ENCODE measurements at places on chromosomes 12 and 14. TPM values are rescaled to one million over a fixed set of nuclear protein-coding genes. Genes with fewer than 3 reads are reported as not detected.
A peak's percentile ranks its signal among the peaks of the same experiment; 100 is the strongest.

DNA sequence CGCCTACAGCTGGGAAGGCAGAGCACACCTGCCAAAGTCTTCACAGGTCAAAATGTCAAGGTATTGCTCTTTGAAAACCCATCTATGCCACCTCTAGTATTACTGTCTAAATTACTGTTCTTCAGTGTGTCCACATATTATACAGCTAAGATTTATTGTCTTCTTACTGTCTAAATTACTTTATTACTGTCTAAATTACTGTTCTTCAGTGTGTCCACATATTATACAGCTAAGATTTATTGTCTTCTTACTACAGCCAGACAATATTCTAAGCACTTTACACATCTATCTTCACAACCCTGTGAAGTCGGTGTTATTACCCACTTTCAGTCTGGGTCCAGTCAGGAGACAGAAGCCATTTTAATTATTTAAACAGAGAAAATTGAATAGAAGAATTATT lies 173.9 kb downstream of the MYRFL start:
- no peaks in the 10 kb centered on the region for H3K36me3 ChIP-seq
- no peaks in the 10 kb centered on the region for H3K27me3 ChIP-seq
- no peak overlapping the region for H3K4me3 ChIP-seq
- no peak overlapping the region for H3K27ac ChIP-seq

DNA sequence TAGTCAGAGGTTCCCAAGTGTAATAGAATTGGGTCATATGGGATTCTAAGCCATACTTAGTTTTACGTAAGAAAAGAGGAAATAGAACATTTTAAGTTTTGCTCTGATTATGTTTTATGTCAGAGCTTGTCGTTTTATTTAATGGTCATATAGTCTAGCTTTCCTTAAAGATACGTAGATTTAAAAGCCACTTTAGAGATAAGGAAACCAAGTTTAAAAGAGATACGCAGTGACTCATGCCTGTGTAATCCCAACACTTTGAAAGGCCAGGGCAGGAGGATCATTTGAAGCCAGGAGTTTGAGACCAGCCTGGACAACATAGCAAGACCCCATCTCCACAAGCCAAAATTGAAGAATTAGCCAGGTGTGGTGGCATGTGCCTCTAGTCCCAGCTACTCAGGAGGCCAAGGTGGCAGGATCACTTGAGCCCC lies 19.5 kb downstream of the MAPK1IP1L start:
- H3K27ac ChIP-seq, result peak overlapping the region; percentile 34
- no peak for DNase-seq
- H3K4me1 ChIP-seq, result peaks cover 30% of the 10 kb centered on the region
- H3K27me3 ChIP-seq, result no peaks in the 10 kb centered on the region

DNA sequence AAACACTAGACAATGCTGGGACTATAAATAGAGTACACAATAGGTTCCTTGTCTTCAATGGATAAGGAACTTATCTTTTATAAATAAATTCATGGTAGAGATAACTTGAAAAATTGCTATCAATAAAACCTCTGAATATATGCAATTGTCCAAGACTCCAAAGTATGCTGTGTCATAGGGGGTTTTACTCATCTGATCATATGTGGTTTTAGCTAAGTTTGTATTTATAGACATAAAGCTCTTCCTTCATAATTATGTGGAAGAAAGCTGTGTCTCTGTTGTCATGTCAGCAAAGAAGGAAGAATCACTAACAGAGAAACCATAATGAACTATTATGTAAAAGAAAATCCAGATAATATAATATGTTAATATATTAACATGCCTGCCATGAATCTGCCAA lies 111.5 kb upstream of the ATXN7L3B start:
- H3K27me3 ChIP-seq, result no peaks in the 10 kb centered on the region
- no peak overlapping the region for H3K27ac ChIP-seq
- no peaks in the 10 kb centered on the region for H3K4me1 ChIP-seq
- H3K4me3 ChIP-seq, result no peak overlapping the region
- no peaks in the 10 kb centered on the region for H3K36me3 ChIP-seq

DNA sequence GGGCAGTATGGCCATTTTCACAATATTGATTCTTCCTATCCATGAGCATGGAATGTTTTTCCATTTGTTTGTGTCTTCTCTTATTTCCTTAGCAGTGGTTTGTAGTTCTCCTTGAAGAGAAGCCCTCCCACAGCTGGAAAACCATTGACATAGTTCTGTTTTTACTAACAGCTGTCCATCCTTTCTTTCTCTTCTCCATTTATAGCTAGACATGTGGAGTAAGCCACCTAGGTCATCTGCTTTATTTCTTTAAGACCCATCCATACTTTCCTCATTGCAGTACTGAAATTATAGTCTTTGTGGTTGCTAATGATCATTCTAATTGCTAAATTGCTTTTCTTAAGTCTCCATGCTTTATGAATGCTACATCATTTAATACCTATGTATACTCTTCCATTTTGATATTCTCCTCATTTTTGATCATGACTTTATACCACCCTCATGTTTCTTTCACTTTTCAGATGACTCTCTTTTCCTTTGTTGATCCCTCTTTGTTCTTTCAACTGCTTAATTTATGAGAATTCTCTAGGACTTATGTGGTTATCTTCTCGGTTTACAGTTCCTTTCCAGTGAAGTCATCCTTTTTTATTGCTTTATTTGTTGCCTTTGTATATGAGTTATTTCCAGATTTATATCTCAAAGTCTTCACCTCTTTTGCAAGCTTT lies 114.2 kb downstream of the PCNX1 start:
- H3K27me3 ChIP-seq, result no peaks in the 10 kb centered on the region
- peaks cover 12% of the 10 kb centered on the region for H3K4me1 ChIP-seq
- peaks cover 42% of the 10 kb centered on the region for H3K36me3 ChIP-seq
- no peak overlapping the region for H3K4me3 ChIP-seq
- H3K27ac ChIP-seq, result peak overlapping the region; percentile 77

- peaks cover 10% of the 10 kb centered on the region for H3K4me1 ChIP-seq
- peak overlapping the region; percentile 36 for H3K27ac ChIP-seq
- peaks cover 9% of the 10 kb centered on the region for H3K36me3 ChIP-seq
- H3K27me3 ChIP-seq, result no peaks in the 10 kb centered on the region
- DNase-seq, result no peak
These were observed 22.8 kb upstream of the GARIN2 start for GRCh38 chr14:67166450-67166853.

GRCh38 chr14:52078721-52079120 lies 9.9 kb upstream of the NID2 start:
- no peak overlapping the region for H3K4me3 ChIP-seq
- no peak overlapping the region for H3K27ac ChIP-seq
- H3K27me3 ChIP-seq, result peaks cover 6% of the 10 kb centered on the region
- H3K36me3 ChIP-seq, result no peaks in the 10 kb centered on the region
- peaks cover 28% of the 10 kb centered on the region for H3K4me1 ChIP-seq
- DNase-seq, result no peak

Gene NTN4
- total RNA-seq, result 4.8 TPM

Gene NR2C1
- total RNA-seq, result 53.9 TPM

Measured in mesothelial cell of epicardium (in vitro differentiated cells).